ENCODE measurements at places on chromosomes 12 and 14. TPM values are rescaled to one million over a fixed set of nuclear protein-coding genes. Genes with fewer than 3 reads are reported as not detected.

CIROP gene
- total RNA-seq: 0.05 TPM

LMNTD1 gene
- total RNA-seq: not detected

PTPRB gene
- 2.3 TPM for total RNA-seq

- no peaks in the 10 kb centered on the region for H3K36me3 ChIP-seq
- no peak for DNase-seq
- no peak overlapping the region for H3K27ac ChIP-seq
- no peak overlapping the region for H3K4me3 ChIP-seq
- H3K4me1 ChIP-seq: no peaks in the 10 kb centered on the region
Observed at GRCh38 chr14:63051992-63052391, 6.7 kb upstream of the KCNH5 start.

DNA sequence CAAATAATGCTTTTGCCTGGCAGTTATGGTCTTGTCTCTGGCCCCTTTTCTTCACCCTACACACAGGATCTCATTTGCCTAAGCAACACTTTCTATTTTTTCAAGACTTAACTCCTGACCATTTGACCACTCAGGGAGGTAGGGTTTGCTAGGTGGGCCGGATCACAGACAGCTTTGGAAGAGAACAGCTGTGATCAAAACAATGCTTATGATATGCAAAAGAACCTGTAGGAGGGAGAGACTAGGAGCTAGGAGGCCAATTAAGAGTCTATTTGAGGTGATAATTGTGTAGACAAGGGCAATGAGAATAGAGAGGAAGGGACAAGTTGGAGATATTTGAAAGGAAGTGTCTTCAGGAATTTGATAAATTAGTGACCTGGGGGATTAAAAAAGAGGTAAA, 12.3 kb upstream of the DACT1 start:
- H3K4me1 ChIP-seq: no peaks in the 10 kb centered on the region
- no peak overlapping the region for H3K4me3 ChIP-seq
- H3K27me3 ChIP-seq: no peaks in the 10 kb centered on the region
- no peaks in the 10 kb centered on the region for H3K36me3 ChIP-seq

- no peaks in the 10 kb centered on the region for H3K4me1 ChIP-seq
- no peak overlapping the region for H3K27ac ChIP-seq
- H3K27me3 ChIP-seq: no peaks in the 10 kb centered on the region
- no peaks in the 10 kb centered on the region for H3K36me3 ChIP-seq
- no peak overlapping the region for H3K4me3 ChIP-seq
Observed at GRCh38 chr14:78611796-78612571, 441.8 kb downstream of the NRXN3 start.

- H3K4me3 ChIP-seq: peak overlapping the region; percentile 7
- DNase-seq: no peak
- H3K4me1 ChIP-seq: peaks cover 33% of the 10 kb centered on the region
- H3K27ac ChIP-seq: no peak overlapping the region
- peaks cover 95% of the 10 kb centered on the region for H3K27me3 ChIP-seq
- no peaks in the 10 kb centered on the region for H3K36me3 ChIP-seq
Observed at GRCh38 chr12:48000878-48001504, 3.3 kb downstream of the COL2A1 start.

GRCh38 chr12:400828-401227, 616 bp upstream of the CCDC77 start:
- no peak overlapping the region for H3K27ac ChIP-seq
- no peak for DNase-seq
- H3K27me3 ChIP-seq: no peaks in the 10 kb centered on the region
- peaks cover 10% of the 10 kb centered on the region for H3K4me1 ChIP-seq
- H3K36me3 ChIP-seq: no peaks in the 10 kb centered on the region

PKP2 gene
- total RNA-seq: 6.0 TPM

TAS2R8 gene
- total RNA-seq: not detected

GRCh38 chr12:110687396-110688169, 1.3 kb downstream of the HVCN1 start:
- DNase-seq: no peak
- peak overlapping the region; percentile 61 for H3K4me3 ChIP-seq
- peaks cover 6% of the 10 kb centered on the region for H3K4me1 ChIP-seq
- no peaks in the 10 kb centered on the region for H3K36me3 ChIP-seq

DNA sequence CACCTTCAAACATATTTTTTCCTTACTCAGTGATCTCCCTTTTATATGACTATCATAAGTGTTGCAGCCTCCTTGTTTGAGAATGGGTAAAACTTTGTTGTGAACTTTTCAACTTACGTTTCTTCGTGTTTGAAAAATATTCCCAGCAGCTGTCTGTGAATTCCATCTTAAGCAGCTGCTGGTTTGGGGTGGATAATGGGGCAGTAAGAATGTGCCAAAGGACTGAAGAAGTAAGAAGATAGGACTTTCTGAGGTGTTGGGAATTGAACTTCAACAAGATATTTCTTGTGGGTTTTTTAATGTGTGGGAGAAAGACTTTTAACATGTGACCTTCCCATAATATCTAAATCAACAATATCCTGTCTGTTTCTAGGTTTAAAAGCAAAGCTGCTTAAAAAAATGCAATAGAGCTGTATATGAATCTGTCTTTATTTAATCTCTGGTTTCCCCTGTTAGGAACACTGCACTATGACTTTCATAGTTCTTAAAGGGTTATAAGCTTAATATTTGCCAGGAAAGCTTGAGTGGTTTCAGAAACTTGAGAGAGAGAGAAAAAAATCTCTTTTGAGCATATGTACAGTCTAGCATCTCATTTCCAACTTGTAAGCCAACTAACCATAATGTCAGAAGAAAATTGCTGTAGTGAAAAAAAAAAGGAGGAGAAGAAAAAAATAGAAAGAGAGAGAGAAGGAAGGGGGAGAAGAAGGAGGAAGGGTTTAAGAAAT, 1659.2 kb upstream of the FLRT2 start:
- no peaks in the 10 kb centered on the region for H3K27me3 ChIP-seq
- no peak for DNase-seq

DNA sequence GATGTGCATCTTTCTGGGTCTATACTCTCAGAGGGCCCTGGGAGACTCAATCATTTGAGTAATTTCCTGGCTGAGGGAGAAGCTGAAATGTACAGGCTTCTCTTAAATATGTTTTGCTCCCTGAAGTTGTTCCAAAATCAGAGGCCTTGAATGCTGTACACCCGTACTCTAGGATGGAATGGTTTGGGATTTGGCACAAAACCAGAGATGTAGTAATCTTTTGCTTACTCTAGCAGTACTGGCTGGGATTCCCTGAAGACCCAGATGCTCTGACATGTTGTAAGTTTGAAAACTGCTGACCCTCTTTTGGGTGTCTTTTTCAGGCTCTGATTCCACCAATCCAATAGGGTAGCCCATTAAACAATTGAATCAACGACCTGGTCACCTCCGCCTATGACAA, 10.4 kb downstream of the ACACB start:
- H3K4me3 ChIP-seq: no peak overlapping the region
- no peak for DNase-seq
- H3K27me3 ChIP-seq: no peaks in the 10 kb centered on the region
- no peaks in the 10 kb centered on the region for H3K4me1 ChIP-seq

AMDHD1 gene
- 0.52 TPM for total RNA-seq

ARID4A gene
- 13.7 TPM for total RNA-seq

DNA sequence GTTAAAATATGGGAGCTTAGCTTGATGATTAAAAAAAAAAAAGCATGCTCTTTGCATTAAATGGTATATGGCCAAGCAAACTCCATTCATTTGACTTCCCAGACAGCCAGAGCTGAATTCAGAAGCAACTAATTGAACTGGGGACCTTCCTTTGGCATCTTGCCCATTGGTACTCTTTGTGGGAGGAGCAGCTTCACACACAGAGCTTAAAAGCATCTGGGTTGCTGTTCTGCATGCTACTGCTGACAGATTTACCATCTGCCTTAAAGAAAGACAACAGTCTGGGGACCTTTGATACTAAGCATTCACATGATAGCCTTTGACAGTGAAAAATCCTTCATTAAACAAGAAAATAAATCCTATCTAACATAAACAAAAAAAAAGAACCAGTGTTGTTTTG, 977.9 kb downstream of the TMTC2 start:
- no peak overlapping the region for H3K4me3 ChIP-seq
- H3K27ac ChIP-seq: no peak overlapping the region
- H3K4me1 ChIP-seq: no peaks in the 10 kb centered on the region

DNA sequence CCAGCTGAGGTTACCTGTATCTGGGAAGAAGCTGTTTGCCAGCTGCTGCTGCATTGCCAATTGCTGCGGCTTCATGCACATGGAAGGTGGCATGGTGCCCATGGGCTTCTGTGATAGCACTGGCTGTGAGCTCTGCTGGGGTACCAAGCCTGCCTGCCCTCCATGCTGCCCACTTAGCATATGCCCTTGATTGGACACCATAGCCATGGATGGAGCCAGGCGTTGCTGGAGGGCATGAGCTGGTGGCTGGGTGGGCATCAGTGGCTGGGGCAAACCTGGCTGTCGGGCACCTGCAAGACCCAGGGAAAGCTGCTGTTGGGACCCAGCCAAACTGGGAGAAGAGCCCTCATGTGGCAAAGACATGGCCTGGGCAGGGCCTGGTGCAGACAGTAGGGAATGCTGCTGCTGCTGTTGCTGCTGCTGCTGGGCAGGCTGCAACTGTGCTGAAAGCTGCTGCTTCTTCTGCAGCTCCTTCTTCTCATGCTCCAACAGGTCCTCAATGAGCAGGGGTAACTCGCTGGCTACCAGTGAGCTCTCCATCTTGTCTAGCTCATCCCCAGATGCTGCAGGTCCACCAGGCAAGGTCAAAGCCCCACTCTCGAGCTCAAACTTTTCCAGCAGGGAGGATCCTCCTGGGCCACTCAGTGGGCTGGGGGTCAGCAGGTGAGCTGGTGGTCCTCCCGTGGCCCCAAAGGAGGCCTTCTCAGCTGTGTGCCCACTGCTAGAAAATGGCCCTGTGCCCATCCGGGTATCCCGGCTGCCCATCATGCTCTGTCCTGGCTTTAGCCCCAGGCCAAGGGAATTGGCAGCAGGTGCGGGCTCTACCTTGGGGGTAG, 18.8 kb upstream of the PRKAG1 start:
- no peak overlapping the region for H3K27ac ChIP-seq
- no peak overlapping the region for H3K4me3 ChIP-seq
- no peaks in the 10 kb centered on the region for H3K4me1 ChIP-seq
- H3K27me3 ChIP-seq: no peaks in the 10 kb centered on the region
- no peak for DNase-seq

GRCh38 chr12:91958816-91959215, 186.8 kb downstream of the BTG1 start:
- H3K36me3 ChIP-seq: no peaks in the 10 kb centered on the region
- no peak overlapping the region for H3K4me3 ChIP-seq
- no peak overlapping the region for H3K27ac ChIP-seq
- H3K4me1 ChIP-seq: no peaks in the 10 kb centered on the region

SLC39A5 gene
- total RNA-seq: 0.24 TPM
